Large intestine (tissue), 12 donors: ENCODE measurements at places on chromosomes 2 and 18. TPM values are rescaled to one million over a fixed set of nuclear protein-coding genes. Genes with fewer than 3 reads are reported as not detected.

The STEAP3 gene
- polyA plus RNA-seq = 1.4 TPM

DNA sequence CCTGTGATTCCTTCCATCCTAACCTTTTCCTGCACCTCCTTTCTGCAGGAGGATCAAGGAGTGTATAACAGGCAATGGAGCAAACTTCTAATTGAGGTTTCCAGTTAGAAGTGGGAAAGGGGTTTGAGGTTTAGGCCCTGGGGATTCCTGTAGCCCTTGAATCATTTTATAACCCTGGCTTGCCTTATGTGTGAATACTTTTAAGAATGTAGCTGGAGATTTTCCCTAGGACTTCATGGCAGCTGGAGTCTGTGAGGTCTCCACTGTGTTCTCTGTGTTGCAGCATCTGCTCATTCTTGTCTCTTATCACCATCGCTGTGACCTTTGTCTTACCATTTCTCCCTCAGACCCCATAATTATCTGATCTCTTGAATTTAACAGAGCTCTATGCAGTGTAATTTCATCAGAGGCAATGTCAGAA, 370.2 kb upstream of the SLC14A2 start:
- H3K27me3 ChIP-seq = no peaks in the 10 kb centered on the region
- no peak for DNase-seq
- H3K27ac ChIP-seq = no peak overlapping the region
- H3K4me3 ChIP-seq = no peak overlapping the region
- H3K36me3 ChIP-seq = no peaks in the 10 kb centered on the region

- no peaks in the 10 kb centered on the region for H3K4me1 ChIP-seq
- no peak overlapping the region for H3K27ac ChIP-seq
- no peak for DNase-seq
- no peaks in the 10 kb centered on the region for H3K36me3 ChIP-seq
- H3K4me3 ChIP-seq = no peak overlapping the region
Measured at GRCh38 chr2:75432761-75433361, 127.9 kb downstream of the EVA1A start.

- H3K27ac ChIP-seq = no peak overlapping the region
- no peak overlapping the region for H3K4me3 ChIP-seq
- no peaks in the 10 kb centered on the region for H3K4me1 ChIP-seq
- no peak for DNase-seq
Measured at GRCh38 chr2:185998562-185999070, 260.0 kb downstream of the FSIP2 start.

The NYAP2 gene
- 0.40 TPM for polyA plus RNA-seq

The PLCL1 gene
- polyA plus RNA-seq = 3.3 TPM

The TGFBRAP1 gene
- polyA plus RNA-seq = 14.4 TPM

The CYP26B1 gene
- polyA plus RNA-seq = 6.1 TPM

The DUSP28 gene
- polyA plus RNA-seq = 6.6 TPM
